ENCODE measurements at places on chromosomes 5 and 9.
A peak's percentile ranks its signal among the peaks of the same experiment; 100 is the strongest.

DNA sequence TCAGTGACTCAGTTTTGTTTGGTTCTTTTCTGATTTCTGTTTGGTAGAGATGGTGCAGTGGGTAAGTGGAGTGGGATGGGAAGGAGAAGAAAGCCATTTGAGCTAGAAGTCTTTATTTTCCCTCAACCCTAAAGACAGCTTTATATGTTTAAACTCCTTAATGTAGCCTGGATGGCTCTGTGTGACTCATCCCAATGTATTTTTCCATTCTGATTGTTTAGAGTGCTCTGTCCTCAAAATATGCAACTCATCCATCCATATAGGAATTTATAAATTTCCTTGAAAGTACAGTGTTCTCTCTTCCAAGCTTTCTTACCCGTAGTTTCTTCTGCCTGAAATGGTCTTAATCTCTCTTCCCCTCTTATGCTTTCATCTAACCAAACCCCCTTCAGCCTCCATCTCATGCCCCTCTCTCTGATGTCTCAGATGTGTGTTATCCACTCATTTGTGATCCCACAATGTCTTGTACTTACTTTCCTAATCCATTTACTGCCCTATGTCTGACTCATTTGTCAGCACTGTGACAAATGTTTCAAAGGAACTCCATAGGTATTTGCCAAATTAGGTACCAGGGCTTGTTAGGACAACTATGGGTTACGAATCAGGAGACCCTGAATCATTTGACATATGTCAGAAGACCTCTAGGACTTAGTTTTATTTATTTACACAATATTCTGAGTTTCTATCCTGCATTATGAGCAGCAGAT lies 217.5 kb upstream of the SGCD start:
- no peak for DNase-seq

DNA sequence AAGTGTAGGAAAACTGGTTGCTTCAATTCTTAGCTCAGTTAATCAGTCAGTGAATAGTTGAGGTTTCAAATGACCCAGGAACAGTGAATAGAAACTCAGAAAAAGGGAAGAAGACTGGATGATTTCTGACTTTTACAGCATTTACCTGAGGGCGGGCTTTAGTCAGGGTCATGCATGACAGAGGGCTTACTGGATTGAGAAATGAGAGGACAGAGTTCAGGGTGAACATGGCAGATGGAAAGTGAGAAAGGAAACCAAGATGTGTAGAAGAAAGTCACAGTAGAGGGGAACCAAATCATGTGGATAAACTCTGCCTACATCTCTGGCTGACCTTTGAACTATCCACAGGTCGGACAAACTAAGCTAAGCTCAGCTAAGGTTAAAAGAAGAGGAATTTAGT lies 596.0 kb downstream of the SEMA5A start:
- no peak for DNase-seq

DNA sequence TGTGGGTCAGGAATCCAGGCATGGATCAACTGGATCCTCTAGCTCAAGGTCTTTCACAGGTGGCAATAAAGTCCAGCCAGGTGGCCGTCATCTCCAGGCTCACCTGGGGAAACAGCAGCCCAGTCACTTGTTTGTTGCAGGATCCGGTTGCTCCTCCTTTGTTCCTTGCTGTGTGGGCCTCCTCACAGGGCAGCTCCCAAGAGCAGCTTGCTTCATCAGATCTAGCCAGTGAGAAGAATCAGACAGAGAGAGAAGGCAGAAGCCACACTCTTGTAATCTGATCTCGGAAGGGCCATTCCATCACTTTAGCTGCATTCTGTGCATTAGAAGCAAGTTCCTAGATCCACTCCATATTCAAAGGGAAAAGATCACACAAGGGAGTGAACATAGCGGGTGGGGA lies 3.2 kb upstream of the HSD17B3 start:
- no peak for DNase-seq

GRCh38 chr9:694403-695154 lies 146.9 kb upstream of the DMRT1 start:
- peak; percentile 87 for DNase-seq

DNA sequence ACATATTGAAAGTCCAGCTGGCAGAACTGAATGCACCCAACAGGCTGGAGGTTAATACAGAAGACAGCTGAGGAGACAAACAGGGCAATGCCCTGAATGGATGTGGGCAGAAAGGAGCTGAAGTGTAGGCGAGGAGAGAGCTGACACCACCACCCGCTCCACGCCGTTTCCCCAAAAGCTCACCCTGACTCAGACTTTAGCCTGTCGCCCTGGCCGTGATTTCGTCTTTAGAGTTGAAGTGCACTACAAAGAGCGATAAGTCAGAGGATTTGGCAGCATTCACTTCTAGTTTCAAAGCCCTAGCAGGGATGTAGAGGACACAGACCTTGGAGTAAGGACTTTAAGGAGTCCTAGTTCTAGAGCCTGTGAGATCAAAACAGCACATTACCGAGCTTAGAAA lies 2.2 kb upstream of the ERAP1 start:
- DNase-seq: no peak

DNA sequence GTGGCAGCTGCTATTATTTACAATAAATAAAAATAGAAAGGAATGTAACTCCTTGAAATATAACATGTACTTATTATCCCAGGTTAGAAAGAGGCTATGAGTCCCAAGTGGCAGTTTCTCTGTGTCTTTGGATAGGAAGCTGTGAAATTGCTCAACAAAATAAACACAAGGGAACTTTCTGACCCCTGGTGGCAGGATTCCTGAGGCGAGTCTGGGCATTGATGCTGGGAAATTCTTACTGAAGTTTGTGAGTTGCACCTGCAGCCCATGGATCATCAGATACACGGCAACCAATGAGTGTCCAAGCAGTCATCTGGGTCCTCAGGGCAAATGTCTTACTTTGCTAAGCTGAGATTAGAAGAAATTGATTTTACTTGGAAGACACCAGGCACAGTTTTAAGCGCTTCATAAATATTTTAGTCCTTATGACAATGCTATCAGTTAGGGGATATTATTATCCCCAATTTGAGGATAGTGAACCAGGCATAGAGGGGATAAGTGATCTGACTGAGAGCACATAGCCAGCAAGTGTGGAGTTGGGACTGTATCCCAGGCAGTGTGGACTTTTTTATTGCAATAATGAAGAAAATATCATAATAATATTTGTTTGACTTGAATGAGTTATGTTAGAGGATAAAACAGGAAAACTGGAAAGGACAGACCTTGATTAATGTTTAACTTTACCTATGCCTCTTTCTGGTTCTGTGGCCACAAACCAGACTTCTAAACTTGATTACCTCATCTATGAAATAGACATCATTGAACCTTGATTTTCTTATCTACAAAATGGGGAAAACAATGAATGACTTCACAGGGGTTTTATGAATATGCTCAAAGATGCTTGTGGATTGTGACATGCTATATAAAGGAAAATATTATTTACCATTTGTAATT lies 265.5 kb upstream of the ADAMTSL1 start:
- peak; percentile 30 for DNase-seq

DNA sequence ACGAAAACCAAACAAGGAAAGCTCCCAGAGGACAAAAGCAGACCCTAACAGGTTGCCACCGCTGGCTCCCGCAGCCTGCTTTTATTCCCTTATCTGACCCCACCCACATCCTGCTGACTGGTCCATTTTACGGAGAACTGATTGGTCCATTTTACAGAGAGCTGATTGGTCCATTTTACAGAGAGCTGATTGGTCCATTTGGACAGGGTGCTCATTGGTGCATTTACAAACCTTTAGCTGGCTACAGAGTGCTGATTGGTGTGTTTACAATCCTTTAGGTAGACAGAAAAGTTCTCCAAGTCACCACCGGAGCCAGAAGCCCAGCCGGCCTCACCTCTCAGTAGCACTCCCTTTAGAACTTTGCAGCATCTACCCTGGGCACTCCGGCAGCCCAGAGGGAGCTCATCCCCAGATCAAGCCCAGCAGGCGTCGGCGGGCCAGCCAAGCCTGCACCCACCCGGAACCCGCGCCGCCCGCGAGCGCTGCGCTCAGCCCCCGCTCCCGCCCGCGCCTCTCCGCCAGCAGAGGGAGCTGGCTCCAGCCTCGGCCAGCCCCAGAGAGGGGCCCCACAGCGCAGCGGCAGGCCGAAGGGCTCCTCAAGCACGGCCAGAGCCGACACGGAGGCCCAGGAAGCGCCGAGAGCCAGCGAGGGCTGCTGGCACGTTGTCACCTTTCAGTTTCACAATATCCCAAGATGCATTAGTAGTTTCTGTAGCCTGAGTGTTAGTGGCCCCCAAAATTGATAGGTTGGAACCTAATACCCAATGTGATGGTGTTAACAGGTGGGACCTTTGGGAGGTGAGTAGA lies 35.3 kb upstream of the CLPTM1L start:
- no peak for DNase-seq

- no peak for DNase-seq
These were observed 6.5 kb downstream of the AMACR start for GRCh38 chr5:34001241-34001841.

DNA sequence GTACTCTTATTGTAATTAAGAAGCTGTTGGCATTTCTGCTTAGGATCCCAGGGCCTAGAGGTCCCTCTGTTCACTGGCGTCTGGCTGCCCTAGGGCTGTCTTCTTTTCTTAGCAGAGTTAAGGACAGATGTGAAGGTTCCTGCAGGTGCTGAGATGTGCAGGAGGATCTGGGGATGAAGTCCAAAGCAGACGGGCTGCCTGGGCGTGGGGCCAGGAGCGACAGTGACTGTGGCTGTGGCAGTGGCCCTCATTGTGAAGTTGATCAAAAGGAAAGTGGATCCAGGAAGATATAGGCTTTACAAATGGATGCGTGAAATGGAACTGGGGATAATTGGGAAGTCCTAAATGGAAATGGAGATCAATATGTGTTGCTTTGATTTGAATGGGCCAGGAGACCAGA lies 19.1 kb upstream of the SH3PXD2B start:
- DNase-seq: no peak

DNA sequence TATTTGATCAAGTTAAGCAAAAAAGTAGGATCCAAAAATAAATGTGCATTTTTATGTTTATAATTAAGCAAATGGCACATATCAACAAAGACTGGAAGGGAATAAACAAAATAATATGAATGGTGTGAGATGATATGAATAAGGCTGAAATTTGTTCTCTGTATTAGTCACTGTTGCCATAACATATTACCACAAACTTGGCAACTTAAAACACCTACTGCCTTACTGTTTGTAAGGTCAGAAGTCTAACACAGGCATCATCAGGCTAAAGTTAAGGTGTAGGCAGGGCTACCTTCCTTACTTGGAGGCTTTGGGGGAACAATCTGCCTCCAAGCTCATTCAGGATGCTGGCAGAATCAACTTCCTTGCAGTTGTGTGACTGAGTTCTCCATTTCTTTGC lies 19.3 kb downstream of the PGGT1B start:
- DNase-seq: peak; percentile 55

- no peak for DNase-seq
These were observed 7.9 kb upstream of the NEUROG1 start for GRCh38 chr5:135543485-135544304.

GRCh38 chr5:73648515-73648914 lies 22.5 kb downstream of the ARHGEF28 start:
- no peak for DNase-seq

DNA sequence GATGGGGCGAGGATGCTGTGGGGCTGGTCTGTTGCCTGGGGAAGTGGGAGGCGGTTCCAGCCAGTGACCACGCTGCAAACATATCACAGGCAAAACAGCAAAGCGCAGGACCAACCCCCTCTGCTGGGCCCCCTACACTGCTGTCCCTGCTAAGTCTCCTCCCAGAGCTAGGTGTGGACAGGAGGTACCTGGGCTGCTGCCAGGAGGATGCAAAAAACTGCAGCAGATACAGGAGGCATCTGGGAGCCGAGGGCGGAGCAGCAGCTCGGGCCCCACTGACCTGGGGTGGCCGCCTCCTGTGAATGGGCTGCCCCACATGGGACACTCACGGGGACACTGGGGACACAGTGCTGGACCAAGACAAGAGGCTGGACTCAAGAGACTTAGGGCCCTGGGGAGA lies 48.0 kb upstream of the PHYKPL start:
- DNase-seq: no peak

GRCh38 chr5:172626031-172626581 lies 15.0 kb upstream of the NEURL1B start:
- no peak for DNase-seq

DNA sequence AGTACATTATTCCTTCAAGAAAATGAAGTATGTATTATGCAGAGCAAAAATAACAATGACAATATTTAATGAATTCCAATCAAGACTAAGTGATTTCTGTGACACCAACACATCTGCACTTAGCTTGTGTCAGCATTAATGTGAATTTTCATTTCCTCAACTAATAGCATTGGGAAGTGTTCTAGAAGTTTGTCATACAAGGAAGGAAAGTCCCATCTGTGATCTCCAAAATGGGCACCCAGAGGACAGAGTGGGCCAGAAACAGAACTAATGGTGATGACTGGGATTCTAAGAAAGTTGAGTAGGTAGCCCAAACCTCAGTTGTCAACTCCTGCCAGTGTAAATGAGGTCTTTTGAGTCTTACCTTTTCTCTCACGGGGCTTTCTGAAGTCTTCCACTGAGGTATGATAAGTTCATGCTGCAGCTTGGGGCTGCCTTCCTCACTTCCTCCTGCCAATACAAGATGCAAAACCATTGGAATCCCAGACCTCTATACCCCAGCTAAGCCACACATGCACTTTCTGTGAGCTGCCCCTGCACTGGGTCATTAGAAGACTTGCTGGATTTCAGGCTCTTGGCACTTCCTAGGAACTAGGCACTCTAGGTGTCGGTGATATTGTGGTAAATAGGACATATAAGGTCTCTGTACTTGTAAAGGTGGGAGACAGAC lies 4.9 kb downstream of the ADAM19 start:
- no peak for DNase-seq

DNA sequence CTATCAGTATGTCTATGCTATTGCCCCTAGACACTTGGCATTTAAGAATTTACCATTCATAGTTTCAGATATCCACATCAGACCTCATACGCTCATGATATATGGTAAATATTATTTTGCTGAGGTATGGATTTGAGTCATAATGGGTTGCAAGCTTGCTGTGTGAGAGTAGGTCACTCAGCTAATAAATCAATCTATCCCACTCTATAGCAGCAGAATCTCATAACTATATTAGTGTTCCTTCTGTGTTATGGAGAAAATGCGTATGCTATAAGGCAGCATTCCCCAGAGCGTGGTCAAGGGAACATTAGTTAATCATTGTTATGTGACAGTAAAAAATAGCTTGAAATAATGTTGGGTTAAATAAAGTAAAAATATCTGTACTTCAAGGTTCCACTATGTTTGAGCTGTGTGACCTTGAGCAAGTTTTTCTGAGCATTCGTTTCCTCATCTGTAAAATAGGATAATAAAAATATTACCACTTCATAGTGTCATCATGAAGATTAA lies 7.7 kb downstream of the TRIM32 start:
- no peak for DNase-seq

DNA sequence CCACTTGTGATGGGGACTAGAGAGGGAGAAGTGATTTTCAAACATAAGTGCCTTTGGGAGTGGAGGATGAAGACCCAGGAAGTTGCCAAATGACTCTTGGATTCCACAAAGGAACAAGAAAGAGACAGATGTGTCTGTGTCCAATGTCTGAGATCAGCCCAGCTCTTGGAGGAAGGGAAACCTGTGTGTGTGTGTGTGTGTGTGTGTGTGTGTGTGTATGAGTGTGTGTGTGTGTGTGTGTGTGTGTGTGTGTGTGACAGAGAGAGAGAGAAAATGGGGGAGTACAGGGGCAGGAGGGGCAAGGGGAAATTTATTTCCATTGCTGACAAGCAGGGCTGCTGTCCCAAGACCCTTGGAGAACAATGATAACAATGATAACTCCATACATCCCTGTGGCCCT lies 72.0 kb downstream of the PSD2 start:
- no peak for DNase-seq

All from NCI-H226 (cell line).